Inflammatory macrophage treated with lipopolysaccharide for 4 hours (primary cell): ENCODE measurements at places on chromosomes 6 and 20.

DNA sequence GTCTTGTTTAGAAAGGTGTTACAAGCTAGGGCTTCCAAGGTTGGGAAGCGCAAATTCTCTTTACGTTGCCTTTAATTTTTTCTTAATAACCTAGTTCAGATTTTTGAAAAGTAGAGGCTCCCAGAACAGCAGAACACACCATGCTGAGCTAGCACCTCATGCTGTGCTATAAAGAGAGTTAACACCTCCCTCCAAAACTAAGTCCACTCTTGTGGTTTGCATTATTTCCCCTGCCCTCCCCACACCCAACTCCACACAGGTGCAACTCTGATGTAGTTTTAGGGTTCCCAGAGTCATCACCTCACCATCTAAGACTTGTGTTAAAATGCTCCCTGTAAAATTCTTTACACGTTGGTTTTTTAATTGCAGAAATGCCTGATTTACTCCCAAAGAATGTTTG is 459.4 kb upstream of the JARID2 start:
- no peak for DNase-seq

- DNase-seq = peak; percentile 98
Observed at GRCh38 chr6:137218473-137218916, 690 bp downstream of the IFNGR1 start.

GRCh38 chr20:49483696-49484123 is 1.2 kb upstream of the KCNB1 start:
- DNase-seq = no peak

DNA sequence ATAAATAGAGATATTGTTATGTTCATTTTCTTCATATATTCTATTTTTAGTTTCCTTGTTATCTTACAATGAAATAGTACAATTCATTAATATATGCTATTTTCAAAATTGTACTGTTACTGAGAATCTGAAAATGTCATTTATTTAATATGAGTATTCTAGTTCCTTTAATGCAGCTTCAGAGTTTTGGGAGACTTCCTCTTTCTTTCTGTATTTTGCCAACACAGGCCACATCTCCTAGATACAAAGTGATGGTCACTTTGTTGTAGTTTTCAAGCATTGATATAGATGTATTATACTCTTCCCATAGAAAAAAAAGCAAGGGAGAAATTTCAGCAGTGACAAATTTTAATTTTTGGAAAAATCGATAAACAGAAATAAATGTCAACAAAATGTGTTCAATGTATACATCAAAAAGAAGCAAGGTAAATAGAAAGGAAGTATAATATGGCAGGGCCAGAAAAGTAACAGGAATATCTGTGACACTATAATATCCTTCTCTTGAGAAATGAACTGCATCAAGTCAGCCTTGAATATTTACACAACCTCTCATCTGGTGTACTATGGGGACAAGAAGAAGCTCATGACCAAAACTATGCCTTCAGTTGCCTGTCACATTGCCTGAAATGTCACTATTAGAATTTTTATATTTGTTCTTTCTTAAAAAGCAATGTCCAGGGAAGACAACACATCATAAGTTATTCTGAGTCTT is 396.0 kb downstream of the TBC1D32 start:
- no peak for DNase-seq

GRCh38 chr6:142408409-142408808 is 106.6 kb downstream of the ADGRG6 start:
- DNase-seq = no peak

GRCh38 chr6:91501930-91502329 is 915.1 kb upstream of the MAP3K7 start:
- no peak for DNase-seq

DNA sequence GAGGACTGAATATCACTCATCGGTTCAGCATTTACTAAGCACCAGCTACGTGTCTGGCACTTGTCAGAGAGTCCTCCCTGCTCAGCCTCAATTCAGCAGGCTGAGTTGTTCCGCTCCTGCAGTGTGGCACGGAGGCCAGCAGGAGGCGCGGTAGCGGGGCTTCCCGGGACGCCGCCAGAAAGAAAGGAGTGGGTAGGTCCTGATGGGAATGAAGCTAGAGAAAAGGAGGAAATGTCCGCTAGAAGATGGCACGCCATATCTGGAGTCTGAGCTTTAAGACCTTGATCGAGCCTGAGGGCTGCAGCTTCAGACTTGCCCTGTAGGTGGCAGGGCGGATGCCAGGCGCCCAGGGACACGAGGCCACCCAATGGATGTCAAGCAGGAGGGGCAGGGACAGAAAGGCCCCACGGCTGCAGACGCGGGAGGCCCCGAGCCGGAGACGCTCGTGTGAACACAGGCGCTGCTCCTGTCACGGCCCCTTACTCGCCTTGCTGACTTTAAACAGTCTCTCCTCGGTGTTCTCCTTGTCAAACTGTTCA is 18.7 kb downstream of the SERPINB6 start:
- DNase-seq = peak; percentile 66

DNA sequence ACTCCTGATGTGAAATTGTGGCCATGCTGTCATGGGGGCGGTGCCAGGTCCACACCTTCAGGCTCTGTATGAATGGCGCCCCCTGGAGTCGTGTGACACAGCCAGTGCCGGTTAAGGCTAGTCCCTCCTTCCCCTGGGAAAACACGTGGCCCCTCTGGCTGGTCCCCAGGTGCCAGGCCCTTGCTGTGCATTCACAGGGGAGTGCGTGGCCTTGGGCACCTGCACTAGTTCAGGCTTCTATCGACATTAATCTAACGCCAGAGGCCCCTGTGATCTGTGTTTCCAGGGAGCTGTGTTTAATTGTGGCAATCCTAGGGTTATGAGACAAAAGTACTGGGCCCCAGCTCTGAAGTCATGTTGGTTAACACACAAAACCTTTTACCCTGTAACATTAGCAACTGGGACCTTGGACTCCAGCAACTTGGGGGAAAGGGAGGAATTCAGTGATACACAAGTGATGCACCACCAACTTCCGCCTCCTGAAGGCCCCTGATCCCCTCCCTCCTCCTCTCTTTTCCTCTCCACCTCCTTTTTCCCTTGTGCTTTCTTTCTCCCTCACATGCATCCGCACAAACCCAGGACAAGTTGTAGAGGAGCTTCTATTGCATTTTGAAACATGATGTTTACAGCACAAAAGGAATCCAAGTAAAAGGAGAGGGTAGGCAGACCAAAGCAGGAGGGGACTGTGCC is 74.0 kb downstream of the SSR1 start:
- peak; percentile 79 for DNase-seq

DNA sequence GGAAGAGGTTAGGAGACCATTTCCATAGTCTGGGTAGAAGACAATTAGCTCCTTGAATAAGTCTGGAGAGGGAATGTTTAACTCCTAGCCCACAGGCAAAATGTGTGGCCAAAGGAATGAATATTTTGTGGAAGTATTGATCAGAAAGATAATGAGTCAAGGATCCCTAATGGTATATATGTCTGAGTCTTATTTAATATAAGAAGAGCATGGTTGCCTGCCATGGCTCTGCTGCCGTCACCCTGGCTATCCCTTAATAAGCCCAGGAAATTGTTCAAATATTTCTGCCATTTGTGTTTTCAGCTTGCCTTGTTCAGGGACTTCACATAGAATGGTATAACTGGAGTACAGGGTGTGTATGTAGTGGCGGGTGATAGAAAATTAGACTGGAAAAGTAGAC is 18.1 kb upstream of the CALHM6 start:
- no peak for DNase-seq

- DNase-seq = no peak
Observed at GRCh38 chr20:61387204-61387953, 135.3 kb downstream of the CDH4 start.

DNA sequence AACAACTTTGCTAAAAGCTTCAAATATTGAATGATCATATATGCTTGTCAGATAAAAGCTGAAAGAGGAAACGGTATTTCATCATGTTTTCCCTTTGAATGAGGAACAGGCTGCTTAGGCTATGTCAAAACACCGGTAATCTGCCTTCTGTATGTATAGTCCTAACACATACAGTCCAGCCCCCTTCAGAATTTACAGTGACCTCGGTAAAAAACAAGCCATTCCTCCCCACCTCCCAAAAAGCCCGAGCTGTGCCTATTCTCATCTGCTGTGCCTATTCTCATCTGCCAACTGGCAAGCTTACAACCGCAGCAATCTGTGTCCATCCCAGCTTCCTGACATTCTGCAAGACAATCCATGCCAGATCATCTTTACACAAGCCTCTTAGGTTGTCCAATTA is 26.8 kb upstream of the UBE2J1 start:
- peak; percentile 90 for DNase-seq

GRCh38 chr6:3795836-3796718 is 44.6 kb upstream of the PXDC1 start:
- no peak for DNase-seq

DNA sequence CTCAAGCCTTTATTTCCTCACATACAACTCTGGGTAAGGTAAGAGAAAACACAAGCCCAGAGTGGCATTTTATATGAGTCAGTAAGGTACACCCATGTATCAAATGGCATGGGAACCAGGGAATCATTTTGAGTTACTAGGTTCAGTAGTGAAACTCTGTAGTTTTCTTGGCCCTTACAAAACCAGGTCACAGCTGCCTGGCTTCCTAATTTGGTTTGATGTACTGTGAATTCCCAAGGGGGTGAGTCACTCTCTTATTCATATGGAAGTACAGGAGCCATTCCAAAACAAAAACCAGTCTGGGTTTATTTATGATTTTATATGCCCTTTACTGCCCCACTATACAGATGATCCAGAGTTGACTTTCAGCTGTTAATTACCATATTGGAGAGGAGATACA is 70.7 kb downstream of the PDE7B start:
- peak; percentile 21 for DNase-seq

- DNase-seq = no peak
Observed at GRCh38 chr6:34412016-34412415, 13.9 kb downstream of the RPS10 start.

DNA sequence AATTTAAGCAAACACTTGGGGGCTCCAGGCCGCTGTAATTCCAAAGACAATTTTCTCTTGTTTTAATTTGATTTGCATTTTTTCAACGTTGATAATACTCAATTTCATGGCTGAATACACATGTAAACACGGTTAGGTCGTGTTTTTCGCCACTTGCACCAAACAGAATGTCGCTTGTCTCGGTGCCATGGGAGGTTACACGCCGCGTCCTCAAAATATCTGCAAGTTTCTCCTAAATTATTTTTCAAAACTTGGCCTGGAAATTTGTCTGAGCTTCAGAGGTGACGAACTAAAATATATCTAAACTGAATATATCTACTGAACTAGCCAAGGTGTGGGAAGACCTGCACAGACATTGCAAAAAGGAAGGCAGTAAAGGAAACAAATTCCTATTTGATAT is 15.0 kb downstream of the FOXA2 start:
- DNase-seq = no peak

GRCh38 chr6:137536104-137536773 is 42.0 kb upstream of the OLIG3 start:
- DNase-seq = no peak

DNA sequence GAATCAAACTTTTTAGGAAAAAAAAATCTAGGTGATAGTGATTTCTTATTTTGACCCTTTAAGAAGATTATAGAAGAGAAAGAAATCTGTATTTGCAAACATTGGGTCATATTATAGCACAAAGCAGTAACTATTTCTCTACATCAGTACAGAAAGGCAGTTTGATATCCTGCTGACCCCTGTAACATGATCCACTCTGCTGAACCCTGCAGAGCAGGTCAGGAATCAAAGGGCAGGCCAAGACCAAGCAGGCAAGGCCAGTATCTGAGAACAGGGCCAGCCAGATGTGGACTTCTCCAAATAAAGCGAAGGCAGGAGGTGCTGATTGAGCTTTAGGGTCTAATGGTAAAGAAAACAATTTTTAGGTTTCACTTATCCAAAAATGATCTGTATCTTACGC is 239.4 kb downstream of the PTPRK start:
- no peak for DNase-seq

- DNase-seq = no peak
Observed at GRCh38 chr20:12414446-12415274, 497.0 kb downstream of the BTBD3 start.

DNA sequence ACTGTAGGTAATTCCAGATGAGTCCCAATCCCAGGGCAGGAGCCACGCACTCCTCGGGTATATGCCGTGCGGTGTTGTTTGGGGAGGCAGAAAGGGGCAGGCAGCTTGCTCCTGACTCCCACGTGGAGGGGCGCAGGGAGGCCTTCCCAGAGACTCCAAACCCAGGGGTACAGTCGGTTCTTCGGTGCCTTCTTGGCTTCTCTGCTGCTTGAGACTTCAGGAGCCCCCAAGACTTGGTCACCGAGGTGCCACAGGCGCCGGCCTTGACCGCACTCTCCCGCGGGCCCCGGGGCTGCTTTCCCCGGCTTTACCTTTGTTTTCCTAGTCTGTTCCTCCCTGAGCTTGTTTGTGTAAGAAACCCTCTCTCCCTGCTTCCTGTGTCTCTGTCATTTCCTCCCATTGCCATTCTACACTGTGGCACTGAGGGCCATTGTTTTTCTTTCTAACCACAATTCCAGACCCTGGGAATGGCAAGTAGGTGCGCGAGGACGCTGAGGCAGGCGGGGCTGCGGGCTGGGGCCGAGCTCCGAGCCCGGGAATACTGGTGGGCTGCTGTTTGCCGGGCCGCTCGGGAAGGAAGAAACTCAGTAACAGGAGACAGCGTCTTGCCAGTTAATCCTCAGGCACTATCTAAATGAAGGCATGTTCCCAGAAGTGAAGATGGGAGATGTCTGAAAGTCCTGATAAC is 215.6 kb upstream of the HEY2 start:
- DNase-seq = no peak

DNA sequence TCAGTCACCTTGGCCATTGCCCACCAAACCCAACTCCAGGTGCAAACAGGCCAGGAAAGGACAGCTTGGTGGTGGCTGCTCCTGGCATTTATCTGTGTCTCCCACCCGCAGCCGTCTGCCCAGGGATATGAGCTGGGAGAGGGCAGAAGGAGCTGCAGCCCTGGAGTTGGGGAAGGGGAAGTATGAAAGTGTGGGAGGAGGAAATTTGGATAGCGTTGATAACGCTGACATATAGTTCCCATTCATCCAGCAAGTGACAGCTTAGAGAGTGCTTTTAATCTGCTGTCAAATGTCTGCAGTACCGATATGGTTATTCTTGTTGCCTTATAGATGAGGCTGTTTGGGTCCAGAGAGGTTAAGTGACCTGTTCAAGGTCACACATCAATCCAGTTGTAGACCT is 741 bp downstream of the KCNK16 start:
- DNase-seq = no peak

GRCh38 chr6:41186031-41186562 is 14.9 kb downstream of the TREML2 start:
- DNase-seq = peak; percentile 60

DNA sequence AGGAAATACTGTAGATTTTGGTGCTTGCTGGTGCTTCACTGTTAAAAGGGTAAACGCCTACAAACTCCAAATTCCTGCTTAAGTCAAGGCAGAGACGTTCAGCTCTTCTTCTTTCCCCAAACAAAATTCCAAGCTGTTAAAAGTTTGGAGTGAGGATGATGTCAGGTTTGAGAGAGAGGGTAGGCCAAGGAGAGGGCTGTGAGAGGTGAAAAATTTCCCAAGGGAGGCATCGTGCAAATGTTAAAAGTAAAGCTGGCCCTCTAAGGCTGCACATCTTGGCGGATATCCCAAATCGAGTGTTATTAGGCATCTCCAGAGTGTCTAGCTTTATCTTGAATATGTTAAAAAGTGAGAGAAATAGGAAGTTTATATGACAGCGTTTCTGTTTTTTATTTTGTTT is 651.8 kb downstream of the QKI start:
- DNase-seq = no peak

GRCh38 chr20:35626386-35627001 is 10.9 kb downstream of the SPAG4 start:
- no peak for DNase-seq

GRCh38 chr20:59923514-59923913 is 9.9 kb downstream of the SYCP2 start:
- DNase-seq = no peak

- no peak for DNase-seq
Observed at GRCh38 chr6:148249160-148249559, 93.5 kb upstream of the SASH1 start.
